ENCODE measurements at places on chromosomes 6 and 20.

DNA sequence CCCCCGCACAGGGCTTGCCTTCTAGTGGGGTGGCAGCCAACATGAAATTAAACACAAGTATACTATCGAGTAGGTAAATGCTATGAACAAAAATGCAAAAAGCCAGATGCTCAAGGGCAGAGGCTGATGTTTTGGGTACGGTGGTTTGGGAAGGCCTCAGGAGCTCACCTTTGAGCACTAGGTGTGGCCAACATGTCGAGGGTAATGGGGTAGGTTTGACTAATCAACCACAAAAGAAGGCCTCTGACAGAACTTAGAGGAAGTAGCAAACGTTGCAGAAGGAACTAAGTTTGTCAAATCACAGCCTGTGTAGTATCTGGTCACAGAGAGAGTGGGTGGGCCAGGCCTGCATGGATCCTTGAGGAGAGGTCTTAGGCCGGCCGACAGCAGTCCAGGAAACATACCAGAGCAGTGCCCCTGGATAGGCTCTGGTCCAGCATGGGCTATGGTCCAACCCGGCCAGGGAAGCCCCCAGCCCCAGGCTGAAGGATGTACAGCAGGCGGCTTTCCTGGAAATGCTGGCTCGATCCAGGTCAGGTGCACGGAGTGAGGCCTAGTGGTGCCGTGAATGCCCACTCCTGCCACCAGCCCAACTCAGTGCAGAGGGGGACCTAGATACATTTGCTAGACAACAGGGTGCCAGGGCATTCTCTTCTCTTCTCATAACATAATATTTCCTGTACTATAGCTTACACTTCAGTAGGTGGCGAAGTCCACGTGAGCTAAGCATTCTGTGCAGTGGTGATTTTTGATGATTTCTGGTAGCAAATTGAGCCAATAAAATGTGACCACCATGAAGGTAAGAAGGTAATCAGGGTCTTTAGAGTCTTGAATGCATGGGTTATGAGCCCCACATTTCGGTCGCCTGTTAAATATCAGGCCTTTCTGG lies 56.3 kb upstream of the CD93 start:
- no peak for DNase-seq

- peak; percentile 27 for DNase-seq
Measured at GRCh38 chr6:167827583-167828324, 1.0 kb downstream of the AFDN start.

GRCh38 chr6:7261852-7262461 lies 51.0 kb downstream of the SSR1 start:
- no peak for DNase-seq

DNA sequence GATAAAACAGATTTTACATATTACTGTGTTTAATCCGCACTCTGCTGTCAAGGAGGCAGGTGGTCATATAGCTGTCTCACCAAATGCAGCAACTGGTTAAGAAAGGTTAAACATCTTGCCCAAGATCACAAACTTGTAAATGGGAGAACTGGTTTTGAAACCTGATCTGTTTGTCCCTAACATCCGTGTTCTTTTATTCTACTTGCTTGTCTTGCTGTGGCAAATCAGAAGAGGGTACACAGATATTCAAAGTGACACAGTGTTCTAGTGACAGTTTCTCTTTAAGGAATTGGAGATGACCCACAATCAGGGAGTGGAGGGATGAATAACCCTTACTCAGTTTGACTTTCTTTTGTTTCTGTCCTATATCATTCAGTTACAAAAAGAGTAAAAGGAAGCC lies 83.0 kb upstream of the SGK1 start:
- DNase-seq: no peak

- no peak for DNase-seq
Measured at GRCh38 chr6:107820338-107821261, 3.5 kb downstream of the SCML4 start.

- no peak for DNase-seq
Measured at GRCh38 chr6:109014606-109015005, 80.0 kb downstream of the SESN1 start.

- DNase-seq: peak; percentile 42
Measured at GRCh38 chr6:159217595-159218275, 48.5 kb downstream of the FNDC1 start.

DNA sequence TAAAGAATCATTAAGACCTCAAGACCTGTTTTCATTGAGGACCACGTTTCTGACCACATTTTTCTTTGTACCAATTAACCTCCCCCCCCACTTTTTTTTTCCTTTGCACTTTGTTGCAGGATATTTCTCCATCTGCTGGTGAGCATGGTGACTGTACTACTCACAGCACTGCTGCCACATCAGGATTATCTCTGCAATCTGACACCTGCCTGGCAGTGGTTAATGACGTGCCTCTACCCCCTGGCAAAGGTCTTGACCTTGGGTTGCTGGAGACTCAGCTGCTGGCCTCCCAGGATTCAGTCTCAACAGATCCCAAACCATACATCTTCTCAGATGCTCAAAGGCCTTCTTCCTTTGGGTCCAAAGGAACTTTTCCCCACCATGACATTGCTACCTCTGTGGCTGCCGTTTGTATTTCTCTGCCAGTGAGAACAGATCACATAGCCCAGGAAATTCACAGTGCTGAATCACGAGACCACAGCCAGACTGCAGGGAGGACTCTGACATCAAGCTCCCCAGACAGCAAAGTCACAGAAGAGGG lies 46.6 kb upstream of the EDN3 start:
- no peak for DNase-seq

DNA sequence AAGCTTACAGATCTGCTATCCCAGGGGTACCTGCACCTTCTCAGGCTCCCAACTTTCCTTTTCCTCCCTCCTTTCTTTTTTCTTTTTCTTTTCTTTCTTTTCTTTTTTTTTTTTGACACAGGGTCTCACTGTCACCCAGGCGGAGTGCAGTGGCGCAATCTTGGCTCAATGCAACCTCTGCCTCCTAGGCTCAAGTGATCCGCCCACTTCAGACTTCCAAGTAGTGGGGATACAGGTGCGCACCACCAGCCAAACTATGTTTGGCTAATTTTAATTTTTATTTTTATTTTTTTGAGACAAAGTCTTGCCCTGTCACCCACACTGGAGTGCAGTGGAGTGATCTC lies 36.0 kb downstream of the PIM1 start:
- DNase-seq: no peak

- DNase-seq: no peak
Measured at GRCh38 chr6:163712981-163713380, 298.5 kb downstream of the QKI start.

DNA sequence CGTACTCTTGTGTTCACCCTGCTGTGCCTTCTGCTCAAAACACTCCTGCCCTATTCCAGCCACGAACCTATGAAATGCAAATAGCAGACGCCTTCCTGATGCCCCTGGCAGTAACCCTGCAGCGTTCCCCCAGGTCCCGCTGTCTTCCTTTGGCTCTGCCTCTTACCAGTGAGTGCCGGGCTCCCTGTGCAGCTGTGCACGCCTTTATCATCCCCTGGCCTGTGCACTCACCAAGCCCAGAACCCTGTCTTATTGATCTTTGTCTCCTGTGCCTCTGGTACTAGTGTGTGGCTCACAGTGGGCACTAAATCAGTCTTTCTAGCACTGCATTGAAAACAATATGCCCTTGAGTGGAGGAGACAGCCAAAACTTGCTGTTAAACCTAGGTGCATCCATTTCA lies 19.7 kb downstream of the ZDHHC14 start:
- DNase-seq: no peak

- no peak for DNase-seq
Measured at GRCh38 chr20:25690427-25690826, 6.2 kb downstream of the ZNF337 start.

DNA sequence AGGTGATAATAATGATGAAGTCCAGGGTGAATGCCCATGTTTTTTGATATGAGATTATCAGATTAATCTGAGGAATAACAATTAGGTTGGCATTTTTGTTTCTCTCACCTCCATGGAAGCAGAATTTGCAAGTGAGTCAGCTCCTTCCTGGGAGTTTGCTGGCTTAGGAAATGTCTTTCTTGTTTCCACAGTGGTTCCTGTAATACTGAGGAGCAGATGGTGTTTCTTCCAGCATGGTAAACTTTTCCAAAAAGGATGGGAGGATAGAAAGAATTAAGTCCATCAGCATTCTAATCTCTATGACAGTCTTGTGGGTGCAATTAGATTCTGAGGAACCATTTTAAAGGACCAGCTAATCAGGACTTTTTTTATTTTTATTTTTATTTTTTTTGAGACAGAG lies 40.5 kb downstream of the SNAP25 start:
- no peak for DNase-seq

DNA sequence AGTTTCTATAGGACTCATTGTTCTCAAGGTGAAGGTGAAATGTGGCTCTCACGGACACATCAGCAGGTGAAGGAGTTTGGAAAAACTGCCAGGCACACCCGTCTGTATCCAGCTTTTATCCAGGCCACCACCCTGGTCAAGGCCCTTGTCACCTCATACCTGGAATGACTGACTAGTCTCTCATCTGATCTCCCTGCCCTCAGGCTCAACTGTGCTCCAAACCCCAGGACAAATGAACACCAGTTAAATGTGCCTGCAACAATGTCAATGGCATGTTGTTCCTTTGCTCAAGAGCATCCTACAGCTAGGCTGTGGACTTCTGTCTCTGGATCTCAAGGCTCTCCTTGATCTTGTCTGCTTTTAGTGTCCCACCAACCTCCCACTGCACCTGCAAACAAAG lies 47.6 kb upstream of the DSP start:
- DNase-seq: no peak

- DNase-seq: peak; percentile 54
Measured at GRCh38 chr20:48760403-48760983, 67.3 kb downstream of the PREX1 start.

DNA sequence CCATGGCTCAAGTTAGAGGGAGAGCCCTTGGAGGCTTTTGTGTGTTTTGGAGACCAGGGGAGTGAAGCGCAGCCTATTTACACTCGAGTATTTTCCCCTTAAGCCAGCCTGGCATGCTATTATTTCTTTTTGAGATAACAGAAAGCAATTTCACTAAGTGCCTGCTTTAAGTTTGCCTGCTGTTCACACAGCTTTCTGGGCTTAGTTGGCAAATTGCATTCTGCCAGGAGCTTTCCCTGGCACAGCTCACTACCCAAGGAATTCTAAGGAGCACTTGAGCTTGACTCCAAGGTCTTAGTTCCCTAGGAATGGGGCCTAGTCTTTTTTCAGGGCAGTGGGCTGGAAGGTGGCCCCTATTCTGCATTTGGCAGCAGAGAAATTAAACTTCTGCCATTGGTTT lies 19.0 kb upstream of the ASXL1 start:
- DNase-seq: no peak

GRCh38 chr6:154039231-154039842 lies at the start of gene OPRM1:
Gene OPRM1, plus strand, starts transcription at chr6:154039240. Its CDS starts 305 bp downstream, at chr6:154039545.
- DNase-seq: peak; percentile 31

DNA sequence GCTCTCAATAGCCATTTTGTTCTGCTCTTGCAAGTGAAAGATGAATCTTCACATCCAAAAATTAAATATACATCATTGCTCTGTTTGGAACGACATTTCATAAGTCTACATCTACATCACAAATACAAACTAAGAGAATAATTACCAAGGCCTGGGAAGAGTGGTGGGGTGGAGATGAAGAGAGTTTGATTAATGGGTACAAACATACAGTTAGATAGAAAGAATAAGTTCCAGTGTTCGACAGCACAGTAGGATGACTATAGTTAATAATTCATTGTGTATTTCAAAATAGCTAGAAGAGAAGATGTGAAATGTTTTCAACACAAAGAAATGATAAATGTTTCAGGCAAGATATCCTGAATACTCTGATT lies 38.0 kb upstream of the CAP2 start:
- DNase-seq: no peak

- no peak for DNase-seq
Measured at GRCh38 chr6:125431971-125432370, 130.2 kb upstream of the HDDC2 start.

- peak; percentile 97 for DNase-seq
Measured at GRCh38 chr6:85404564-85405174, 45.2 kb upstream of the NT5E start.

- no peak for DNase-seq
Measured at GRCh38 chr6:108576709-108577108, 16.0 kb downstream of the FOXO3 start.

DNA sequence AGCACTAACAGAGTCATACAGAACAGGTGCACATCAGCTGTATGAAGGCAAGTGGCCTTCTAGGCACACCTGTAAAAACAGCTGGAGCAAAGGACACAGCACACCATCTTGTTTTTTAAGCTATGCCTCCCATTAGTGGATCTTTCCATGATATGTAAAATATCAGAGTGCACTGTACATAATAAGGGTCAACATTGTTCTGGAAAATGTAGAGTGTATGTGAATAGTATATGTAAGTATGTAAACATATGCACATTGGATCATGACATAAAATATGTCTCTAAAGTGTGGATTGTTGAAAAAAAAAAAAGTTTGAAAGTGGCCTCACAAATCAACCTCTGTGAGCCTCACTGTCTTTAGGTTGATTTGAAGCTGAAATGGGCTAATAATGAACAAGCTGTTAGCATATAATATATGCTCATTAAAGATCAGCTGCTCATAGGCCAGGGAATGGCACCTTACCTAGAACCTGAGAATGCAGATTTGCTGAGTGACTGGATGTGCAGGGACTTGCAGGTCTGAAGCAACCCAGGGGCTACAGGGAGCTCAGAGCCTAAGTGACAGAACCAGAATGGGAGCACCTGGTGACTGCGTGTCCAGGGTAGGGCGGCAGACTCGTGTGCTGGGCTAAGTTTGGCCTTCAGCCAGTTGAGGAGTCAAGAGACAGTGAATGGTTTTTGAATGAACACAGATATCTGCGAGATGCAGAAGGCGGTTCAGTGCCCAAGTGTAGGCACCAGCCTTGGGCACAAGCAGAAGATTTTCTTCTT lies 198.6 kb downstream of the TMEM242 start:
- DNase-seq: no peak

DNA sequence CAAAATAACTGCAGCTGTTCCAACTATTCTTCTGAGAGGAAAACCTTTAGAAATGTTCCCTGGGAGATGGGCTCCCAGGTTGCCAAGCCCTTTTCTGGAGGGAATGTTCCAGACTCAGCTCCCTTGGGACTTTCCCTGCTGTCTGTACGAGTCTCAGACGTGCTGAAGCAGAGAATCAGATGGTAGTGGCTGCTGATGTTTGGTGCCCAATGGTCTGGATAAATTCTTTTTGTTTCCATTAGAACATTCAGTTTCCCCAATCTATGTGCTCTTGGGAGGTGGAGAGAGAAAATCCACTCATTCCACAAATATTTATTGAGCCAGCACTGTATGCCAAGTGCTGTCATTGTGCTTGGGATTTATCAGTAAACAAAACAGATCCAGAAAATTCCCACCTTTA lies 40.0 kb downstream of the SNHG17 start:
- no peak for DNase-seq
